ENCODE measurements at places on chromosomes 1 and 21. TPM values are rescaled to one million over a fixed set of nuclear protein-coding genes. Genes with fewer than 3 reads are reported as not detected.

DNA sequence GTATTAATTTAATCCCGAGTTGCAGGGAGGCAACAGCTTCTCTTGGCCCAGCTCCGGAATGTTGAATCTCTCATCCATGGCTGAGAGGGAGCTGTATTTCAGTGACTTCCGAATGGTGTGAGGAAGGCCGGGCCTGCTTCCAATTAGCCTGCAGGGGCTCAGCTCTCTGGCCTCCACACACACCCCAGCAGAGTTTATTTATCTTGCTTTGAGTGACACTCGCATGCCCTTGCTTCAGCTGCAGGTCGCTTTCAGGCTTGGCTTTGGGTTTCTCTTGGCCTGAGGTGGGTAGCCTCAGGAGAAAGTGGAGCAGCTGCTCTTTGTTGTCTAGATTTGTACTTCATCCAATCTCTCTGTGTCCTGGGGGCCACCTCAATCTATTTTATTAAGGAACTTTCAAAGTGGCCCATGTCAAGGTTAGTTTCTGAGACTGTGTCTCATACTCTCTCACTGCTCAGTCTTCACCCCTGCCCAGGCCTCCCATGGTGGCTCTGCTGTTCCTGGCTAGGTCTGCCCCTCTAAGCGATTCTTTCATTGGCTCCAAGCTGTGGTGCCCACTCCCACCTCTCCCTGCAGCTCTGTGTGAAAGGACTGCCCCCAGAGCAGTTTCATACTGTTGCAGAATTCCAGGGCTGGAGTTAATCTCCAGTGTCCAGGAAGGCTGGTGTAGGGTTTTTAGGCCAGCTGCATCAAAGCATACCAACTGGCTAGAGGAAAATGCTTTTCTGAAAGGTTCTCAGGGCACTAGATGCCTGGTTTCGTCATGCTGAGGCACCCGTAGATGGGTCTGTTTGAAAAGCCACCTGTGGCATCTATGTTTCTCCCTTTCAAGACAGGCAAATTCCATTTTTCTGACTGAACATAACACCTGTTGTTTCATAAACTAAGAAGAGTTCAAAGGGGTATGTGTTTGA lies 153.5 kb downstream of the PLXNA2 start:
- H3K4me3 ChIP-seq = no peak overlapping the region
- no peaks in the 10 kb centered on the region for H3K4me1 ChIP-seq
- no peaks in the 10 kb centered on the region for H3K27me3 ChIP-seq
- H3K36me3 ChIP-seq = peaks cover 8% of the 10 kb centered on the region
- DNase-seq = no peak

DNA sequence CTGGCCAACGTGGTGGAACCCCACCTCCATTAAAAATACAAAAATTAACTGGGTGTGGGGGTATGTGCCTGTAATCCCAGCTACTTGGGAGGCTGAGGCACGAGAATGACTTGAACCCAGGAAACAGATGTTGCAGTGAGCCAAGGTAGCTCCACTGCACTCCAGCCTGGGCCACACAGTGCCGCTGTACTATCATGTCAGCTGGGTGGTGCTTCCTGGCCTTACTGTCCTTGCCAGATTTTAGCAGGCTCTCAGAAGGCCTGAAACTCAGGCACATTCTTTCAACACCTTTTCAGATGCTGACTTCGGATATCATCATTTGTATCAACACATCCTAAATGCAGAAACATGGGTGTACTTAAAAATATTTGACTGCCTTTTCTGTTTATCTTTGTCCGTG lies 31.6 kb upstream of the NBL1 start:
- no peak for DNase-seq
- H3K27ac ChIP-seq = no peak overlapping the region
- no peaks in the 10 kb centered on the region for H3K36me3 ChIP-seq
- H3K27me3 ChIP-seq = no peaks in the 10 kb centered on the region
- H3K4me1 ChIP-seq = no peaks in the 10 kb centered on the region

DNA sequence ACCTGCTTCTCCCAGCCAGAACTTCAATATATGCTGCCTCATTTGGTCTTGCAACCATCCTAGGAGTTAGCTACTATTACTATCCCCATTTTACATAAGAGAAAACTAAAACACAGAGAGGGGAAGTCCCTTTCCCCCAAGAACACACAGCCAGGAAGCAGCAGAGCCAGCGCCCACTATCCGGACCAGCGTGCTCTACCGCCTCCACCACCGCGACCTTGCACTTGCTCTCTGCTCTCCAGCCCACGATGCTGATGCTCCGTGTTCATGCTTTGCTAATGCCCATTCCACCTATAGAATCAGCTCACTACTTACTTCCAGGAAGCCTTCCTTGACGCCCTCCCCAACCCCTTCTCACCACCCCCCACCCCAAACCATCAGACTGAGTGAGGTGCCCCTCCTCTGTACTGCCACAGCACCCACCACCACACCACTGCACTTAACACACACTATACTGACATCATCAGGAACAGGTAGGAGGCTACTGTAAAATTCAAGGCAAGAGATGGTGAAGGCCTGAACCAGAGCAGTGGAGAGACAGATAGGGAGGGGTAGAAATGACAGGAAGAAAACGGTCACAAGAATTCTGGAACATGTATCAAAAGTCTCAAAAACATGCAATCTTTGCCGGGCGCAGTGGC lies 9.4 kb downstream of the TMEM53 start:
- no peak for DNase-seq
- no peaks in the 10 kb centered on the region for H3K36me3 ChIP-seq
- H3K4me3 ChIP-seq = no peak overlapping the region
- H3K27ac ChIP-seq = no peak overlapping the region
- H3K4me1 ChIP-seq = no peaks in the 10 kb centered on the region

GRCh38 chr1:178146436-178146835 lies 52.5 kb downstream of the RASAL2 start:
- DNase-seq = no peak
- no peak overlapping the region for H3K4me3 ChIP-seq
- H3K36me3 ChIP-seq = no peaks in the 10 kb centered on the region
- H3K4me1 ChIP-seq = peaks cover 6% of the 10 kb centered on the region
- no peaks in the 10 kb centered on the region for H3K27me3 ChIP-seq

- no peak for DNase-seq
- H3K27me3 ChIP-seq = no peaks in the 10 kb centered on the region
- no peaks in the 10 kb centered on the region for H3K4me1 ChIP-seq
These were observed 43.4 kb upstream of the GJB5 start for GRCh38 chr1:34711485-34711884.

- H3K27ac ChIP-seq = no peak overlapping the region
- H3K36me3 ChIP-seq = no peaks in the 10 kb centered on the region
- H3K4me1 ChIP-seq = peaks cover 3% of the 10 kb centered on the region
- no peak overlapping the region for H3K4me3 ChIP-seq
These were observed 52.9 kb upstream of the DIPK1A start for GRCh38 chr1:93014168-93014567.

- H3K36me3 ChIP-seq = no peaks in the 10 kb centered on the region
- H3K27me3 ChIP-seq = no peaks in the 10 kb centered on the region
- DNase-seq = no peak
- no peak overlapping the region for H3K4me3 ChIP-seq
- H3K4me1 ChIP-seq = no peaks in the 10 kb centered on the region
These were observed 44.5 kb downstream of the RIPK4 start for GRCh38 chr21:41722052-41723018.

DNA sequence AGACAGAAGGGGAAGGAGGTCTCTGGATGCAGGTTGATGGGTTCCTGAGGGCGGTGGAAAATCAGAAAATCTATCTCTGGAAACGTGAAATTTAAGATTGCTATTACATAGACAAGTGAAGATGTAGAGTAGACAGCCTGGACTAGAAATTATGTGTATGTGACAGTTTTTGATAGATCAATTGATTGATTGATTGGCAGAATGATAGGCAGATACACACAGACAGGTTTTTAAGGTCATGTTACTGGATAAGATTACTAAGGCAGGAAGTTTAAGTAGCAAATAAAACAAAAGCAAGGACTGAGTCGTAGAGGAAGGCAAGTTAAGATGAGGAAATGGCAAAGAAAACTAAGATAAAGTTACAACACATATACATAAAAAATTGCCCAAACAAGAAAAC lies 124.7 kb downstream of the RGS21 start:
- H3K4me1 ChIP-seq = no peaks in the 10 kb centered on the region
- no peak for DNase-seq
- H3K4me3 ChIP-seq = no peak overlapping the region
- H3K27me3 ChIP-seq = no peaks in the 10 kb centered on the region

DNA sequence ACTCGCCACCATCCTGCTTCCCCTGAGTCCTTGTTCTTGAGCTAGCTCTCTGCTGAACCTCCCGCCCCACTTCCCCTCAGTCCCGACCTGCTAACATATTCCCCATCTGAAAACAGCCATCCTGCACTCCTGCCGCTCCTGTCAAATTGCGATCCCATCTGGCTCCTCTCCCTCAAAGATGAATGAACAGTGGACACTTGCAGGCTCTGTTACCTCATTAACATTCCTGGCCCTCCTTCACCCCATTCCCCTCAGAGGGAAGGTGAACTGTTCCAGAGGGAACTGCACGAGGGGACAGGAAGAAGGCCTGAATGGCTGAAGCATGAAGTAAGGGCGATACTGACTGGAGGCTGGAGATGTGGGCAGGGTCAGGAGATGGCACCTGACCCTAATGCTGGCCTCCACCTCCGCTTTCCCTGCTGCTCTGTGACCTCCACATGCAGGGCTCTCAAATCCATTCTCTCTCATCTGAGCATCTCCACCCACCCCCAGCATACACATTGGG lies 7.4 kb upstream of the CELSR2 start:
- H3K27ac ChIP-seq = no peak overlapping the region
- H3K4me3 ChIP-seq = no peak overlapping the region
- no peaks in the 10 kb centered on the region for H3K27me3 ChIP-seq
- DNase-seq = no peak

DNA sequence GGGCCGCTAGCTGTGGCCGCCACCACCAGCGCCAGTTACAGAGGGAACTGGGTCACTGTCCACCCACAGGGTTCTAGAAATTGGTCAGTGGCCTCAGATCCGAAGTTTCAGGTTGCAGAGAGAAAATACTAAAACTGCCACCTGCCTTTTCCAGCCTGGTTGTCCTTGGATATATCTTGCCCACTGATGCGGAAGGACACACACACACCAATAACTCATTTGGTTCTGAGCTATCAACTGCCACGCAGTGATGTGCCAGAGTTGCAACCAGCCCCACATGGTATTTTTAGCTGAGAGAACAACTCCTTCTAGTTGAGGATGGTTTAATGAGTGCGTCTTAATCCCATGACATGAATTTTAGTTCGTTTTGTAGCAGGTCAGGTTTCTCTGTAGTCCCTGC lies 68.1 kb downstream of the SH3BGR start:
- no peaks in the 10 kb centered on the region for H3K4me1 ChIP-seq
- no peak overlapping the region for H3K4me3 ChIP-seq
- no peaks in the 10 kb centered on the region for H3K36me3 ChIP-seq
- no peaks in the 10 kb centered on the region for H3K27me3 ChIP-seq
- no peak overlapping the region for H3K27ac ChIP-seq
- DNase-seq = no peak

Gene LCE1F
- total RNA-seq = not detected

Gene SPTA1
- 1.2 TPM for total RNA-seq

All from aorta (tissue), 5 donors.